ENCODE measurements at places on chromosomes 16 and 17.
A peak's percentile ranks its signal among the peaks of the same experiment; 100 is the strongest.

- no peak for DNase-seq
Measured at GRCh38 chr16:49800876-49801275, 55.0 kb downstream of the ZNF423 start.

DNA sequence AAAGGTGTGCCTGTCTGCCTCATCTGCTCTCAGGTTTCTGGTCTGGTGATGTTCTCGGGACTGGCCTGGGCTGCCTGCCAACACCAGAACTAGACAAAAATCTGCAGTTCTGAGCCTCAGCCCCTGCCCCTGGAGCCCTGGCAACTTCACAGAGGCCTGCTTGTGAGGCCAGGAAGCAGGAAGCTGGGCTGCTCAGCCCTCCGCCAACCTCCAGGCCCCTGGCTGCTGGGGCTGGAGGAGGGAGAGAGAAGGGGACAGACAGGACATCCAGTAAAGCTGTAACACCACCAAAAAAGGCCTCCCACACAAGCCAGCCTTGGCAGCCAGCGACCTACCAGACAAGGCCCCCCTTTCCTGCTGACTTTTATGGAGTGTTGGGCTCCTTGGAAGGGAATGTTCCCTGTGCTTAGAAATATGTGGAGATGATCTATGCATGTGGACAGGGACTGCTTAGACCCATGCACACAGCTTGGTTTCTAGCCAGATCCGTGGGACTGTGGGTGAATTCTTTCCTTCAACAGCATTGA, 157.6 kb downstream of the XYLT1 start:
- DNase-seq = no peak

DNA sequence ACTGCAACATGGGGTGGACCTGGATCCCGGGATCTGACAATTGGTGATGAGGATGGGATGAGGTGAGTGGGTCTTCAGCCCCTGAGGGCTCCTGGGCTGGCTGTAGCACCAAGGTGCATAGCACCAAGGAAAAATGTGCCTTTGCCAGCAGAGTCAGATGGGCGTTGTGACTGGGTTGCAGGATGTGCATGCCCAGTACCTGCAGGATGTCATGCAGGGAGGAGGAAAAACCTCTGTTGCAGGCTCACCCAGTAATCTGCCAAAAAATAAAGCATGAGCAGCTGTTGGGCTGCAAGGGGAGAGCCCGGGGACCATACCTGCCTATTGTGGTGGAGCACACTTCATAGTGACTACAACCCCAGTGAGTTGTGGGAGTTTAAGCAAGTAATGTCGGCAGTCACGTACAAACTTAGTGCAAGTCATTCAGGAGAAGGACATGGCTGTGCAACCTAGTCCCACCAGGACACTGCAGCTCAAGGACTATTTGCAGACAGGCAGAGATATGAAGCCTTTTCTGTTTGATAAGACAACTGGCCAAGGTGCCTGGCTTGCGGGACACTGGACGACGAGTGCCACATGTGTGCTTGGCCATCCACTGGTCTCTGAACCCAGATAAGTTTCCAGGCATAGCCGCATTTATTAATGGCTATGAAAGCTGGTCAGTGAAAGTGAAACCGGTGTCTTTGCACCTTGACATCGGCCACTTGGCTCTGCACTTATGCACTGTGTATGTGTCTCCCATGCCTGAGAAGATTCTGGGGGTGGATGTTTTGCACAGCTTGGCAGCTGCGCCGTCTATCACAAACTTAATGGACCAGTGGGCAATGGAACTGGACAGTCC, 499.8 kb downstream of the KCNJ2 start:
- no peak for DNase-seq

DNA sequence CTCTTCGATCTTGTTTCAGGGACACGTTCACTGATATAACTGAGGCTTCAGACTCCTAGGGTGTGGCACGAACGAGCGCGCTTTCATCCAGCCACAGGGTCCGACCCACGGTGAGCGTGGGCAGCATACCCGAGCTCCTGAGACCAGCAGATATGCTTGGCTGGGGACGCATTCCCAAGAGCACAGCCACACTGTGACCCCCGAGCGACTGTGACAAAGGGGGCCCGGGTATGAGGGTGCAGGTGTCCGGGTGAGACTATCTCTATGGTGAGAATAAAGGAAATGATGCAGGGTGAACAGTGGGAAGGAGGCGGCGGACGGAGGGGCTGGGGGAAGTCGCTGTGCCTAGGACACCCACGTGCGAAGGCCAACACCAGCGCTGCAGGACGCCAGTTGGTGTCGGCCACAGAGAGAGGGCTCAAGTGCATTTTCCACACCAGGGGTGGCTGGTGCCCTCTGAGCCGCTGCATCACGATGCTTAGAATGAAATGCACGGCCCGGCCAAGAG, 17.6 kb downstream of the RPH3AL start:
- DNase-seq = no peak

- DNase-seq = peak; percentile 79
Measured at GRCh38 chr16:69084289-69084688, 21.2 kb upstream of the HAS3 start.

GRCh38 chr16:77469634-77470033, 34.8 kb upstream of the ADAMTS18 start:
- DNase-seq = no peak

- peak; percentile 100 for DNase-seq
Measured at GRCh38 chr17:45371414-45372324, 54.8 kb upstream of the MAP3K14 start.

DNA sequence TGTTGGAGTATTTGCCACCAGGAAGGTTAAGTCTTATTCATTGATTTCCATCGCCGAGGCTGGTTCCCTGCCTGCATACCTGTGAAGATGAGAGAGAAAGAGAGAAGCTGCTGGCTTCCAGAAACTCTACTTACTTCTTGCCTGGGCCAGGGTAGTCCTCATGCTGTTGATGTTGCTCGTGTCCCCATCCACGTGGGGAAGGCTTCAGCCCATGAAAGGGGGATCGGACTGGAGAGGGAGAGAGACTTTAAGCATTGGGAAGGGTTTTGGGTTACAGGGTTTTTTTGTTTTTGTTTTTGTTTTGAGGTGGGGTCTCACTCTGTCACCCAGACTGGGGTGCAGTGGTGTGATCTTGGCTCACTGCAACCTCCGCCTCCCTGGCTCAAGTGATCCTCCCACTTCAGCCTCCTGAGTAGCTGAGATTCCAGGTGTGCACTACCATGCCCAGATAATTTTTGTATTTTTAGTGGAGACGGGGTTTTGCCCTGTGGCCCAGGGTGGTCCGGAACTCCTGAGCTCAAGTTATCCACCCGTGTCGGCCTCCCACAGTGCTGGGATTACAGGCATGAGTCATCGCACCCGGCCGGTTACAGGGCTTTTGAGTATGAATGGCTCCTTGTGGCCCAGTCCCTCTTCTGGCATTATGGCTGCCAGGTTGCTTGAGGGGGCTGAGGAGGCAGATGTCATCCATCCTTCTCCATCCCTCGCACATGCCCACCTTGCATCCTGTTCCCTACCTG, 26.6 kb downstream of the ITGB3 start:
- no peak for DNase-seq

DNA sequence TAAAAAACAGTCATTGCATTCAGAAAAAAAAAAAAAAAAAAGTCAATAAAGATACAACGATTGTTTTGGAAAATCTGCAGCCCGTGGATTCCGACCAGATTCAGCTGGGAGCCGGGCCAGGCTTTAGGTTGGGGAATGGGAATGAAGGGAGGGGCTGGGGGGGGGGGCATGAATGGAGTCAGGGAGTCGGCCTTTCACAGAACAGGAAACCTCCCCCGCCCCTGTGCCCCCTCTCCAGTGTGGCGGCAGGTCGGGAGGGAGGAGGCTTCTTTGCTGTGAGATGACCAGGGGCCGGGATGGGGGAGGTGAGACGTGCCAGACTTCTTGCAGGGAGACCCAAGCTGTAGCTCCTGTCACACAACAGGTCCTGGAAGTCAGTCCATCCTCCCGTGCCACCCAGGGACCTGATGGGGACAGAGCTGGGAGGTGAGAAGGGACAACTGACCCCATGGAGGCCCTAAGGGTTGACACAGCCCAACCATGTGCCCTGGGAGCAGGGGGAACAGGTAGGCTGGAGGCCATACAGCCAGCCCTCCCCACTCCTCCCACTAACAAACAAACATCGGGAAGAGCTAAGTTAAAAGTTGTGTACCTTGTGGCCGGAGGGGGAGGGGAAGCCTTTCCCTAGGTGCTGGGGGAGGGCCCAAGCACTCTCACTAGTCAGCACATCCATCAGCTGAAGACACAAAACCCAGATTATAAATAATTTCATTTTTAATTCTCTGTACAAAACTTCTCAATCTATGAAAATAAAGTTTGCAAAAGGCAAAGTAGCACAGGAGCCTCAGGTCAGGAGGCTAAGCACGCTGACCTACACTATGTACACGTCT, 25.2 kb downstream of the SREBF1 start:
- DNase-seq = no peak

DNA sequence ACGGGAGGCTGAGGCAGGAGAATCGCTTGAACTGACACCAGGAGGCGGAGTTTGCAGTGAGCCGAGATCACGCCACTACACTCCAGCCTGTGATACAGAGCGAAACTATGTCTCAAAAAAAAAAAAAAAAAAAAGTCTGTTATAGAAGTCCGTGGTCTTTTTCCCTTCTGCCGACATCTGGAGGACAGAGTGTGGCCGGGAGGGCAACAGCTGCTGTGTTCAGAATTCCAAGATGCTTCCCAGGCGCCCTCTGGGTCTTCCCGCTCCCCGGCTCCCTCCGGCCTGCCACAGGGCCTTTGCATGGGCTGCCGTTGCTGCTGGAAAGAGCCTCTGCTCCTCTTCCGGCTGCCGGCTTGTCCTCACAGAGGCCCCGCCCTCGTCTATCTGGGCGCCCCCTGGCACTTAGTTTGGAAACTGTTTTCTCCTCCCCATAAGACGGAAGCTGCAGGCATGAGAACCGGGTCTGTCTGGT, 2.4 kb upstream of the CACNA1H start:
- no peak for DNase-seq

- DNase-seq = no peak
Measured at GRCh38 chr17:80453126-80453997, 23.0 kb downstream of the NPTX1 start.

DNA sequence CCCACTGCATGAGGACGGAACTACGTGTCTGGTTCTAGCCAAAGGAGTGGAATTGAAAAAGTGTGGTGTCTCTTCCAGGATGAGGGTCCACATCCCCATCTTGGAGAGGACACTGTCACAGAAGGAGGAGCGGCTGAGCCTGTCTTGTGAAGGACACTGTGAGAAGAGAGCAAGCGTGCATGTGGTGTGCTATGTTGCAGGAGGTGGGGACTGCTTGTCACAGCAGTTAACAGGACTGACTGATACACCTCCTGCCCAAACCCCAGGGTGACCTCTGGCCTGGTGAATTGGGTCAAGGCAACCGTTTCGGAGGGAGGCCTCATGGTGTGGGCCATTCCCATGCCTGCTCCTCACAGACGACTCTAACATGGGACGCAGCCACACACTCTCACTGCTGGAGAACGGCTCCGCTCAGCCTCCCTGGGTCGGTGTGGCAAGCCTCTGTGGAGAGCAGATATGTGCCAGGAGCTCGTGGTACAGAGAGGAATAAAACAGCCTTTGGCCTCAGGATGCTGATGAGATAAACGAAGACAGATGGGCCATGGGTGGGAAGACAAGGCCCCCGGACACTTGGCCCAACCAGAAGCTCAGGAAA, 56.4 kb upstream of the RBFOX3 start:
- DNase-seq = no peak

GRCh38 chr17:34609210-34609609, 29.8 kb downstream of the TMEM132E start:
- DNase-seq = no peak

GRCh38 chr17:72296456-72296855, 175.6 kb downstream of the SOX9 start:
- DNase-seq = no peak

DNA sequence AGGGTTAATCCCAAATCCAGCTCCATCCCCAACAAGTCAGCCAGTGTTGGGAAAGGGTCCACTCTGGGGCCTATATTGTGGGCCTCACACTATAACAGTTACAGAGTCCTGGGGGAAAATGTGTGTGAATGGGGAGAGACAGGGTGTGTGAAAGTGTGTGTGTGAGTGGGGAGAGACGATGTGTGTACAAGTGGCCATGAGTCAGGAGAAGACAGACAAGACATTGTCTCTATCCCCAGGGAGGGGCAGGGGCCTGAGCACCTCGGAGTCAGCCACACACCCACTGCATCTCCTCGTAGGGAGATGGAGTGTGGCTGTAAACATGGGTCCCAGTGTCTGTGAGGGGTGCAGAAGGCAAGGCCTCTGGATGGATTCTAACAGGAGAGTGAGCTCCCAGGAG, 2.9 kb downstream of the CRHR1 start:
- DNase-seq = no peak

DNA sequence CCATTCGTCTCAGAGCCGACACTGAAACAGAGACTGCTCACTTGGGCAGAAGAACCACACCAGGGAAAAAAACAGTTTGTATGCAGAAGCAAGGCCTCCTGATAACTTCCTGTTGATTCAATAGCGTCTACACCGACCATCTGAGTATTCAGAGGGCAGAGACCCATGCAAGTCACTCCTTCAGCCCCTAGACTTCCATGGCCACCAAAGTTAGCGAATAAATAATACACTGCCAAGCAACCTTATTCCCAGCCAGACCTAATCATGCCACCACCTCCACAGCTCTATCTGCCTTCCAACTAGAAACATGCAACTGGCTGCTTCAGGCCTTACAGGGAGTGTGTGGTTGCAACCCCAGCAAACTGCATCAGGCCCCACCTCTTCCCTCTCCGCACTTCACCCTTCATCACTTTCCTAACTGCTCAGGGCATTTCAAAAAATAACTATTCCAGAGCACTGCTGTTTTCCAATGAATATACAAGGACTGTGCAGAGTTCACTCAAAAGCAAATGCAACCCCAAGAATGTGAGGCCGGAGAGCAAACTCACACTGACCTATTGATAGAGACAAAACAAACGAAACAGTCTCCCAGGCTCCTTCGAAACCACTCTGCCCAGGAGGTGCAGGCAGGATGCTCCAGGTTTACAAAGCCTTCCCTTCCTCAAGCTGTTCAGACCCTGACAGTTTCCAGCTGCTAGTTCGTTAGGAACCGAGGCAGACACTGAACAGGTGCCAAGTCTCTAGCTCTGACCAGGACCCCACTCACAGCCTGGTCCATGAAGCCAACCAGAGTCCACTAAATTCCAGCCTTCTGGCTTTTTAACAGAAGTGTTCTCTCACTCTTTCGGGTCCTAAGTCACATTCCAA, 3.6 kb downstream of the USP7 start:
- no peak for DNase-seq

DNA sequence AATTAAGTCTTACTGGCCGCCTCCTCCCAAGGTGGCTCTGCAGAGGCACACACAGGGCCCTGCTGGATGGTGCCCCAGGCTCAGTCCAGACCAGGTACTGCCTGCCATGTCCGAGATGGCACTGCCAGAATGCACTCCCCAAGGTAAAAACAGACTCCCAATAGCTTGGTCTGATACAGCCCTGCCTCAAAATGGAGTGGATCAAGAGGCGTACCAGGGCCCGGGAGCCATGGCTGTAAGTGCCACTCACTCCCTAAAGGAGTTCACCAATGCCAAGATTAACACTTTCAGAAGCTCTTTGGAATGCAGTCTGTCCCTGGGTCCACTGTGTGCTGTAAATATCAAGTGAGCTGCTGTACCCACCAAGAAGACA, 576 bp upstream of the MYO18A start:
- no peak for DNase-seq
